ENCODE measurements at places on chromosomes 5 and 9.

GRCh38 chr5:62684310-62684709 is 105.7 kb downstream of the LRRC70 start:
- no peak for DNase-seq

DNA sequence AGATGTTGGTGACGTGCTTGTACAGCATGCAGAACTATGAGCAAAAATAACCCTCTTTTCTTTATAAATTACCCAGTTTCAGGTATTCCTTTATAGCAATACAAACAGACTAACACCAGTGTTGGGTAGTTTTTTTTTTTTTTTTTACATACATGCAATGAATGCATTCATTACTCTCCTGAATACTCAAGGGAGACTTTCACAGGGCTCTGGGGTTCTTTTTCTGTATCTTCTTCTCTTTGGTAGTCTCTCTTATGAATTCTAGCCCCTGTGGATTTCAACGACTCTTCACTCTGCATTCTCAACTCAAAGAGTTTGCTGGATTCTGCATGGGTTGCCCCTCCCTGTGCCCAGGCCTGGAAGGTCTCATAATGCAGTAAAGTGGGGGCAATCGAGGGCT is 27.8 kb downstream of the PTTG1 start:
- DNase-seq = no peak

GRCh38 chr9:131874916-131875670 is 135.2 kb upstream of the RAPGEF1 start:
- no peak for DNase-seq

DNA sequence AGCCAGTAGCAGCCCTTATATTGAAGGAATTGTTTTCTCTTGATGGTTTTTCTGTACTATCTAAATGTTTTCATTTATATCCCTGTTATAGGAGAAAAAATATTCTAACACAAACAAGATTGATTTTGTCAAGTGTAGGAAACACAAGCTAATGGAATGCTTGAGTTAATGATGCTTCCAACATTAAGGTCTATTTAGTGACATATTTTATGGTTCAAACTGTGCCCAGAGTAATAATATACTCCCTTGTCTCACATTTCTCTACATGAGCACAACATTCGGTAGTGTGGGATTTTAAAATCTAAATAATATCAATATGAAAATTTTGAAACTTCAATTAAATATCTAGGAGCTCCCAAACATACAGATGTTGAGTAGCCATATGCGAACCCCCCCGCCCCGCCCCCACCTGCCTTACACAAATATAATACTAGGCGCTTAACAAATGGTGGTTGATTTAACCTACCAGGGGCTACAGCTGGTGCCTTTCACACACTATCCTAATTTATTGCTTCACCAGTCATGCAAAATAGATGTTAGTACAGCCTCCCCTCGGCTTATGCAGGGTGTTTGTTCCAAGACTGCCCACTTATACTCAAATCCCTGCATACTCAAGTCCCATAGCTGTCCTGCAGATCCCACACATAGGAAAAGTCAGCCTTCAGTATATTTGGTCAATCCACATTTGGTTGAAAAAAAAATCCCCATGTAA is 124.1 kb upstream of the ACO1 start:
- no peak for DNase-seq

- DNase-seq = no peak
These were observed 108.7 kb downstream of the IRX2 start for GRCh38 chr5:2642684-2643345.

DNA sequence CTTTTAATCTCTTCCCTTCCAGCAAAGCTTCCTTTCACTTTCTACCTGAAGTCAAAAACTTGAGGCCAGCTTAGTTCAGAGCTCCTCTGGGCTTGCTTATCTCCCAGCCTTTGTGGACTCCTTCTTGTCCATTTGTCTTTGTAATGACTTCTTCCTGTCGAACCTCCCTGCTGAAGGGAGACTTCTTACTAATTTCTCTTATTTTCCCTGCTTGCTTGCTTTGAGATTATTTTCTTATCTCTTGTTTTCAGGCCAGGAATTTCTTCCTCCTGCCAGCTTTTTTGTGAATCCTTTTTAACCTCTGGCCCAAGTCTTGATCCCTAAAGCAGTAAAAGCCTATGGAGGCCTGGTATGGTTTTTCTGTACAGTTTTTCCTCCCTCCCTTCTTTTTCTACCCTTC is 46.8 kb upstream of the DHFR start:
- no peak for DNase-seq

DNA sequence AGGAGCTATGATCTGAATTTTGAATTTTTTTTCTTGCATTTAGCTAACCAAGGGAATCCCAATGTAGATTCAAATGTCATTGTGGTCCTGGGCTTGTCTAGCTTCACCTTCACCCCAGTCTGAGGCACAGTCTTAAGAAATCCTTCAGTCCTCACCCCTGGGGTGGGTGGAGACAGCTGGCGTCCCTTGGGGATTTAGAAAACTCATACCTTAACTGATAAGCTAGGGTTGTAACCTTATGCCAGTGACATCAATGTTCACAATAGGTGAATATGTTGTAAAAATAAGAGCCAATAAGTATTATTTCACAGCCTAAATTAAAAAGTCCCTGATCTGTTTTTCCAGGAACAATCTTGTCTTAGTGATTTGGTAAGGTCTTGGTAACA is 4.6 kb downstream of the ISOC1 start:
- DNase-seq = no peak

DNA sequence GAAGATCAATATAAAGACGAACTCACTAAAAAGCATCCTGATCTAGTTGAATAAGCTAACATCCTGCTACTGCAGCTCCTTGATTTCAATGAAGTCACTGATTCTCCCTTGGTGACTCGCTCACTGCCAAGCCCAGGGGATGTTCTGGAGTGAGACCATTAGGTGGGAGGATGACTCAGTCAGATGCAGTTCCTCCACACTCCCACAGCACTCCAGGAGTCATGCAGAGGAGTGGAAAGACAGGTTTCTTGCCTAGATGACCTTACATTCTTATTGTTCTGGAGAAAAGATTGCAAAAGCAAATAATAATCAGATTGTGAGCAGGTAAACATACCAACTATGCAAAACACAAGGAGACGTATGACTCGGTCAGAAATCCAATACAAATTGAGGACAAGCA is 15.3 kb downstream of the GCNT4 start:
- peak; percentile 95 for DNase-seq

Data from PC-3 (cell line).